ENCODE measurements at places on chromosomes 11 and 22.

- DNase-seq, result no peak
- H3K36me3 ChIP-seq, result peaks cover 92% of the 10 kb centered on the region
- H3K27ac ChIP-seq, result no peak overlapping the region
- no peaks in the 10 kb centered on the region for H3K4me1 ChIP-seq
- no peaks in the 10 kb centered on the region for H3K27me3 ChIP-seq
These were observed 23.0 kb downstream of the PPIL2 start for GRCh38 chr22:21688706-21689381.

- H3K4me1 ChIP-seq, result peaks cover 4% of the 10 kb centered on the region
- no peaks in the 10 kb centered on the region for H3K27me3 ChIP-seq
- H3K27ac ChIP-seq, result no peak overlapping the region
- no peak overlapping the region for H3K4me3 ChIP-seq
- DNase-seq, result no peak
These were observed 455.8 kb downstream of the MIAT start for GRCh38 chr22:27113211-27113635.

DNA sequence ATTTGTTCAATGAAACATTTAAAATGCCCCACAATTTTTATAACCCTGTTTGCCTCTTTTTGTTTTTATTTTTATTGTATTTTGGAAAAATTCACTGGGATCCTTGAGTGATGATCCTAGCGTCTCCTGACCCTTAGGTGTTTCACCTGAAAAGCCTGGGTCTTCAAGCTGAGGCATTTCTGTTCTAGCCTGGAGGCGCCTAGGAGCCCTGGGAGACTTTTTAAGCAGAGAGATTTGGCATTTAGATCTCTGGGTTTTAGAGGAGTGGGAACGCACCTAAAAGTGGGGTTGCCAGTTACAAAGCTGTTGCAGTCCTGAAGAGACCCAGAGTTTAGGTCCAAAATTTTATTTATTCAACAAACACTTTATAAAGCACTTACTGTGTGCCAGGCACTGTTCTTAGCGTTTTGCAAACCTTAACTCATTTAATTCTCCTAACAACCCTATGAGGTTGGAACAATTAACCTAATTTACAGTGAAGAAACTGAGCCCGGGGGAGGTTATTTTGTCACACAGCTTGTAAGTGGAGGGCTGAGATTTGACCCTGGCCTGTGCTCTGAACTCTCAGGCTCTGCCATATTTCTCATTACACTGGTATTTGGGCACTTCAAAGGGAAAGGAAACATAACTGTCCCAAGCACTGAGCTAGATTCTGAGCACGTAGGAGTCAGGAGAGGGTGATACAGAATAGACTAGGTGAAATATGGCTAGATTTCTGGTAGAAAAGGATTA, 834 bp upstream of the FADS1 start:
- DNase-seq, result no peak
- peak overlapping the region; percentile 99 for H3K27ac ChIP-seq
- H3K27me3 ChIP-seq, result no peaks in the 10 kb centered on the region
- H3K4me3 ChIP-seq, result peak overlapping the region; percentile 82
- H3K36me3 ChIP-seq, result peaks cover 4% of the 10 kb centered on the region

DNA sequence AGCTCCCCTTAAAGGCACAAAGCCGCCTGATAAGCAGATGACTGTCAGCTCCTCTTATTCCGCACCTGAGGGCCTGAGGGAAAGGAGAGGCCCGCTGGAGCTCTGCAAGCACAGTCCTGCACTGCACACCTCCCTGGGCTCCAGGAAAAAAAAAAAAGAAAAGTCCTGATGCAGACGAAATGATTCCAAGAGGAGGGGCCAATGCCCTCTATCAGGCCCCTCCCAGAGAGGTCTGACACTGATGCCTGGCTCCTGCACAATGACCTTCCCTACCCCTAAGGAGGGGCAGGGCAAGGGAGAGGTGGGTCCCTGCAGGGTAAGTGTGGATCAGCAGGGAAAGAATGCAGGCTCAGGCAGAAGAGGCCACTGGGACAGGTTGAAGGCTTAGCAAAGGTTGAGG, 572.7 kb downstream of the SOX6 start:
- no peak overlapping the region for H3K27ac ChIP-seq
- no peaks in the 10 kb centered on the region for H3K4me1 ChIP-seq
- DNase-seq, result no peak
- no peaks in the 10 kb centered on the region for H3K27me3 ChIP-seq

DNA sequence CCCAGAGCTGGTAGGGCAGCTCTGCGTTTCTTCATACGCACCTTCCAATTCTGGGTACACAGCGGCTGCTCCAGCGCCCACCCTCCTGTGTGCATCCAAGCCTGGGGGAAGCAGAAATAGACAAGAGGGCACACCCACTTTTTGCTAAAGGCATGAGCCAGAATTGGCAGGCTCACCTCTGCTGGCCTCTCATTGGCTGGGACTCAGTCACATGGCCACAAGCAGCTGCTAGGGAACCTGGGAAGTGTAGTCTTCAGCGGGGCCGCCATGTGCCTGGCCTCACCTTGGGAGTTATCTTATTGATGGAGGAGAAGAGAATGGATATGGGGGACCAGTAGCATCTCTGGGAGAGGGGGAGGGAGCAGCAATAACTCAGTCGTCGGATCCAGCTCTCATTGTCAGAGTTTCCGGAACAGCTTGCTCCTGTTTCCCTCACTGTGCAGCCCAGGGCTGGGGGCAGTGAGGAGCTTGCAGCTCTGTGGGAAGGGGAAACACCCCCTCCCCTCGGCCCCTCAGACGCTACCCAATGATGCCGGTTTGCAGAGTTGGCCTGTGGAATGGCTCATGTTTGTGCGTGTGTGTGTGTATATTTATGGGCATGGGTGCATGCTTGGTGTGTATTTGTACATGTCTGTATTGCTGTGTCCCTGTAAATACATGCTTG, 11.8 kb upstream of the MIEF1 start:
- DNase-seq, result peak; percentile 91
- H3K27ac ChIP-seq, result no peak overlapping the region
- H3K27me3 ChIP-seq, result no peaks in the 10 kb centered on the region

- peaks cover 23% of the 10 kb centered on the region for H3K4me1 ChIP-seq
- H3K27me3 ChIP-seq, result no peaks in the 10 kb centered on the region
- no peaks in the 10 kb centered on the region for H3K36me3 ChIP-seq
- H3K27ac ChIP-seq, result peak overlapping the region; percentile 31
- no peak for DNase-seq
These were observed 32.7 kb downstream of the GRAMD4 start for GRCh38 chr22:46652847-46653331.
